Activated CD8-positive, alpha-beta memory T cell treated with anti-CD3 and anti-CD28 coated beads, Interleukin-2, amount 10 ng/mL, durations not matched to agents 7 days and 5 days (primary cell): ENCODE measurements at places on chromosomes 6 and 20. TPM values are rescaled to one million over a fixed set of nuclear protein-coding genes. Genes with fewer than 3 reads are reported as not detected.

HNF4A gene
- total RNA-seq = not detected

GRCh38 chr6:63394656-63395308, 75.0 kb upstream of the LGSN start:
- no peak for DNase-seq

DNA sequence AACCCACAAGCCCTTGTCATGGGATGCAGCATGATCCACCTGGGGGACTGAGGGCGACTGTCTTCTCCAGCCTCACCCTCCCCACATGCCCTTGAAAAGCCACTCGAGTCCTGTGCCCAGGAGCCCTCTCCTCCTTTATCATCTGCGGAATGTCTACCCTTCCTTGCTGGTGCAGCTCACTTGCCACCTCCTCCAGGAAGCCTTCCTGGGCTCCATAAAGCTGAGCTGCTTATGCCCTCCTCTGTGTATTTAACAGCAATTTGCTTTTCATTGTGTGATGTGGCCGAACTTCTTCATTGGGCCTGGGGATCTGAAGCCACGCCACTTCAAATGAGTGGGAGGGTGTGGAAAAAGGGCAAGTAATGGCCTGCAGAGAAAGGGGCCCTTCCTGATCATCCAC, 17.8 kb upstream of the RBPJL start:
- DNase-seq = no peak

DNA sequence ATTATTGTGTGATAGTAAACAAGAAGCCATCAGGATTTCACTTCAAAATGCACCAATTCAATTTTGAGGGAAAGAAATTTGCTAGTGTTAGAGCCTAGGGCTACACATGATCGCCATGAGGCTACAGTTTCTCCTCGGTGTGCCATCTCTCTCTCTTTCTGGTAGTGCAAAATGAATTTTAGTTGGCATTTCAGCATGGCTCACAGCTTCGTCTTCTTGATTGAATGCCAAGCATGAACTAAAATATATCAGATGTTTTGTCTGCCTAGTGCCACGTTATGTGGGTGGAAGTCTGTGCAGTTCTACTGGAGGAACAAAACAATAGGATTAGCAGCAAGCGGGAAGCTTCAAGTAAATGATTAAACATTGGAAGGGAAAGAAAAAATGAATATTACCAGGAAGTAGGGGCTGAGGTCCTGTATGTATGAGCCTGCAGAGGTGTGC, 6.8 kb upstream of the MRAP2 start:
- no peak for DNase-seq

- no peak for DNase-seq
Measured at GRCh38 chr20:39259010-39259803, 297.1 kb downstream of the DHX35 start.

TRDN gene
- total RNA-seq = not detected

DNA sequence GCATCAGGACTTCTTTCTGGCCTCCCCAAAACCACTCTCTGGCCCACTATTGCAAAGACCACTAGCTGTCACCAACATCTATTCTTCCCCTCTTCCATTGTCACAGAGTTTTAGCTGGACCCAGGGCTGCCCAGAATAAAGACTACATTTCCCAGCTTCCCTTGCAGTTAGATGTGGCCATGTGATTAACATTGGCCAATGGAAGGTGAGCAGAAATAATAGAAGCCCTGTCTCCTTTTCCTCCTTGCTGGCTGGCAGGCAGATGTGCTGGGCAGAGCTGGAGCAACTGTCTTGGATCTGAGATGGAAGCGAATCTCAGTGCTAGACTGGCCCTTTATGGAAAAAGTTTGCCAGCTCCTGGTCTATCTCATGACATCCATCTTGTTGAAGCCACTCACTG, 97.0 kb downstream of the KCNB1 start:
- no peak for DNase-seq
